ENCODE measurements at places on chromosomes 1 and 21. TPM values are rescaled to one million over a fixed set of nuclear protein-coding genes. Genes with fewer than 3 reads are reported as not detected.

Gene ZSWIM5
- 2.3 TPM for total RNA-seq

Gene AKT3
- 13.0 TPM for total RNA-seq

Gene RGSL1
- total RNA-seq = not detected

Gene IL19
- total RNA-seq = not detected

Gene CDK18
- total RNA-seq = 12.1 TPM

GRCh38 chr1:235022341-235022980 is 106.2 kb downstream of the TOMM20 start:
- no peak for DNase-seq

DNA sequence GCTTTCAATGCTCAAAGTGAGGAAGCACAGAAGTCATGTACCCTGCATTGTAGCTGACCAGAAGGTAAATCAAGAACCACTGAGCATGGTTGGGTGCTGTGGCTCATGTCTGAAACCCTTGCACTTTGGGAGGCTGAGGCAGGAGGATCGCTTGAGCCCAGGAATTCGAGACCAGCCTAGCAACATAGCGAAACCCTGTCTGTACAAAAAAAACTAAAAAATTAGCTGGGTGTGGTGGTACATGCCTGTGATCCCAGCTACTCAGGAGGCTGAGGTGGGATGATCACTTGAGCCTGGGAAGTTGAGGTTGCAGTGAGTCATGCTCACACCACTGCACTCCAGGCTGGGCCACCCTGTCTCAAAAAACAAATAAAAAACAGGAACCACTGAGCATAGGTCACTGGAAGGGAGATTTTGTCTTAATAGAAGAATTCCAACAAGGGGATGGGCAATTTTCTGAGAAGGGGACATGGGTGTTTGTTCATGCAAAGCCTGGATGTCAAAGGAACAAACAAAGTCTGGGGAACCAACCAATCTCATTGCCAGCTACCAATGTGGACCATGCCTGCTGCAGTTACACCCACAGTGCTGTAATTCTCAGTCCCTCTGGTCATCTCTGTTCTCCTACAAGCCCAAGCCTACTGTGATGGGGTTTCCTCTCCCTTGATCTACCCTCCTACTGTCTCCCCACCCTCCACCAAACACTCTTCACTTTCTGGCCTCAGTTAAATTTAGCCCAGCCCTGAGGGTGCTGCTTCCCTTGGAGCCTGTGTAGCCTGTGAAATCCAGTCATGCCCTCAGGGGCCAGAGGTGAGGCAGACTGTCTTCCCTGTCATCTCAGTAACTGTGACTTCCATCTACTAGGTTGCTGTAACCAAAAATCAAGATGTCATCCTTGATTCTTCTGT is 47.9 kb downstream of the ELF3 start:
- DNase-seq = no peak

DNA sequence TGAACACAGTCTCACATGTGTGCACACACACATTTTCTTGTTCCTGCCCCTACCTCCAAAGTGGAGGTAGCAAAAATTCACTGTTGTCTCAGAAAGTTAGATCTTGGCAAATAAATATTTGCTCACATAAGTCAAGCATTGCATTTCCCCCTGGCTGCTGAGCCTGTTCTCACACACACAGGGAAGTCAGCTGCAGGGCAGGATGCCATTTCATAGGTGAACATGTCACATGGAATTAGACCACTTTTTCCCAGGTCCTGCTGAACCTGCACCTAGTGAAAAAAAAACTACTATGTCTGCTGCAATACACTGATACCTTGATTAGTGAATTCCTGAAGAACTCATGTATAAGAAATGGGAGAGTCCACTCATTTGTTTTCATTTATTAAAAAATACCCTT is 5.3 kb upstream of the CD55 start:
- DNase-seq = no peak

DNA sequence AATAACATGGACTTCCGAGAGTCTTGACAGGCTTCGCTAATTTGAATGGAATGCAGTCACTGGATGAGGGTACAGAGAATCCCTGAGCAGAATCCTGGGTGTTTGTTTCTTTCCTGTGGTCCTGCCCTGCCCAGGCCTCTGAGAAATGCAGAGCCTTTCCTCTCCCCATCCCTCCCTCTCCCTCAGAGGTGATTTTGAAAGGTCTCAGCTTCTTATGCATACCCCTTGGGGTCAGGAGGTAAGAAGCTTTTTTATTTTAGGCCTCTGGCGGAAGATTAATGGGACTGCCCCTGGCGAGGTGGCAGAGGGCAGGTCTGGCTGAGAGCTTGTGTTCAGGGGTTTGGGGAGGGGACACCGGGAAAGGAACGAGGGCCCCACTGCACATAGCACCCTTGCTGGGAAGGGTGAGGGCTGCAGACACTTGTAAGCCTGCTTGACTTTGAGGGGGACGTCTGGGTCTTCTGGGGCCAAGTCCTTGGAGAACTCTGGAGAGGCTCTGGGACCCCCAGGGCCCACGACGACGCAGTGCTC is 116.5 kb upstream of the SLC45A1 start:
- DNase-seq = no peak

DNA sequence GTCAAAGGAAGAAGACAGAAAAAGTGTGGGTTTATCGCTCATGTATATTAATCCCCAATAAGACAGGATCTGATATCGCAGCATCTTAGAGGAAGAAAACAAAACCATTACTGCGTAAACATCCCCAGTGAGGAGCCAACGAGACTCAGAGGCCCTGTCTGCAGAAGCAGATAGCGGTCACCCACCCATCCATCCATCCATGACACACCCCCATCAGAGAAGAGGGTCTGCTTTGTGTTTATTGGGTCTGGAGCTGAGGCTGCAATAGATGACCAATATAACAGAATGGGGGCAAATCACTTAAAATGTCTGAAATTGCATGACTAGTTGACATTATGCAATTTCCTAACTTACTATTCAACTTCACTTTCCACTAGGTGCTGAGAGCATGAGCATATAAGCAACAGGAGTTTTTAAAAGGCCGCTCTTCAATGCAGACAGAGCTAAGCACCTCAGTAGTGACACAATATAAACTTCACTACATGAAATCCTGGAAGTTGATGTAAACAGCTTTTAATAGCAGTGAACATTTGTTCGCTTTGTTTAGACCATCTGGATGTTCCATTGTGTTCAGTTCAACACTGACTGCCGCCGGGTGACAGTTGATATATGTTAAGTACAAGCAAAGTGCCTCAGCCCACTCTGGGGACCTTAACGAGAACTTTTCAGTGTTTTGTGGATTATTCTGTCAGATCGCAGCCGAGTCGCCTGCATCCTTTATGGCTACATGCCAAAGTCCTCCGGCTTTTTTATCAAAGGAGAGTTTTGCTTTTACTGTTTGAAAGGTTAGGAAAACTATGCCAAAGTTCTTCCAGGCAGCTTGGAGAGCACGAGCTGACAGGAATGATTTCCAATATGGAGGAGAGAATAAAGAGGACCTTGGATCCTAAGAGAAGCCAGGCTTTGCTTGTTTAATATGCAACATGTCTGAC is 167.5 kb downstream of the ZNF281 start:
- no peak for DNase-seq

- DNase-seq = no peak
These were observed 3.4 kb downstream of the TRIM45 start for GRCh38 chr1:117118137-117118536.

GRCh38 chr1:205492774-205493173 is 11.7 kb upstream of the CDK18 start:
- DNase-seq = no peak
